Inflammatory macrophage treated with lipopolysaccharide for 4 hours (primary cell): ENCODE measurements at places on chromosomes 11 and 22.

GRCh38 chr11:128664317-128664716 is 29.6 kb upstream of the FLI1 start:
- DNase-seq: no peak

- DNase-seq: no peak
These were observed 70.4 kb upstream of the SHISAL1 start for GRCh38 chr22:44383064-44383575.

DNA sequence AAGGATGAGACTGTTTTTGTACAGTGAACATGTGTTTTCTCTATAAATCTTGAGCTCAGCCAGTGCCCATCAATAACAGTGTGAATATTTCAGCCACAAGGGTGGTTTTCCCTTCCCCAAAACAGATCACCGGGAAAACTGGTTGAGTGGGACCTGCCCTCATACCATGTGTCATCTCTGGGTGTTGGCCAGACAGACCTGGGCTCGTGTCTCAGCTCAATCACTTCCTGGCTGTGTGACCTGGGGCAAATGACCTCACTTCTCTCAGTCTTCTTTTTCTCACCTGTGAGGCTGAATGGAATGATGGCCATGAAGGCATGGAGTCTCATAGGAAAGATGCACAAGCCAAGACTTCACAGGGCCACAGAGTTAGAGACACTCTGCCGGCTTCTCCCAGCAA is 74.7 kb downstream of the COMMD9 start:
- no peak for DNase-seq

GRCh38 chr22:45880716-45881523 is 96.0 kb downstream of the WNT7B start:
- DNase-seq: no peak

GRCh38 chr11:90228056-90228455 is 5.2 kb upstream of the CHORDC1 start:
- no peak for DNase-seq

DNA sequence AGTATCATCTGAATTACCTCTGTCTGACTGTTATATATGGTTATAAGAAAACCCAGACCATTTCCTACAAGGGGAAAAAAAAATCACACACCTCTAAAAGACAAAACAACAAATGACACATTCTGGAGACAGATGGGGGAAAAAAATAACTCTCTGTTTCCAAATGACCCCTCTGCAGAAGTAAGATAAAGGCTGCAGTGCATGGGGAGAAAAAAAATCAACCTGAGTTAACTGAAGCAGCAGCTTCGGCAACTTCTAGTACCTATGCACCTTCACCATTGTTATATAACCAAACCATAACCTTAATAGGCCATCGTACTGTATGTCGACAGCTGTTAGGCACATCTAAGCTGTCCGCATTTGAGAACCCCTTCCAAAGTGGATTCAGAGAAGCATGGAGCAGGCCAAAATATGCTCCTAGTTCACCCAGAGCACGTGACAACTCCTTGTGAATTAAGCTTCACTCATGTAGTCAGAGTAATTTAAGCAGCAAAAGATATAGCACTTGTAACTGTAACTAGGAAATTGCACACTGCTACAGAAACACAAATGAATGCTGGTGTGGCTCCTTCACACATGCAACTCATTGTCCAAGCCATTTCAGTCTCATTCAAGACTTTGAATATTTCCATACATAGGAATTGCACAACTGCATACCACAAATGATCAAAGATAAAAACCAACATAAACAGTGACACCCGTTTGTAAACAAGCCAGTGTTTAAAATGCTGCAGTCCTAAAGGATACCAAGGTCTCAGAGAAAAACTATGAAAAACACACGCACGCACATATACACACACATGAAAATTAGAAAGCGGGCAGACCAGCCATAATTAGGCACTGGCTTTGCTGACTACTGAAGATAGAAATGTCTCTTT is 2.7 kb downstream of the SIK3 start:
- no peak for DNase-seq

GRCh38 chr11:12537778-12538401 is 136.3 kb upstream of the TEAD1 start:
- no peak for DNase-seq

- DNase-seq: no peak
These were observed 329.5 kb downstream of the MIAT start for GRCh38 chr22:26986884-26987283.

DNA sequence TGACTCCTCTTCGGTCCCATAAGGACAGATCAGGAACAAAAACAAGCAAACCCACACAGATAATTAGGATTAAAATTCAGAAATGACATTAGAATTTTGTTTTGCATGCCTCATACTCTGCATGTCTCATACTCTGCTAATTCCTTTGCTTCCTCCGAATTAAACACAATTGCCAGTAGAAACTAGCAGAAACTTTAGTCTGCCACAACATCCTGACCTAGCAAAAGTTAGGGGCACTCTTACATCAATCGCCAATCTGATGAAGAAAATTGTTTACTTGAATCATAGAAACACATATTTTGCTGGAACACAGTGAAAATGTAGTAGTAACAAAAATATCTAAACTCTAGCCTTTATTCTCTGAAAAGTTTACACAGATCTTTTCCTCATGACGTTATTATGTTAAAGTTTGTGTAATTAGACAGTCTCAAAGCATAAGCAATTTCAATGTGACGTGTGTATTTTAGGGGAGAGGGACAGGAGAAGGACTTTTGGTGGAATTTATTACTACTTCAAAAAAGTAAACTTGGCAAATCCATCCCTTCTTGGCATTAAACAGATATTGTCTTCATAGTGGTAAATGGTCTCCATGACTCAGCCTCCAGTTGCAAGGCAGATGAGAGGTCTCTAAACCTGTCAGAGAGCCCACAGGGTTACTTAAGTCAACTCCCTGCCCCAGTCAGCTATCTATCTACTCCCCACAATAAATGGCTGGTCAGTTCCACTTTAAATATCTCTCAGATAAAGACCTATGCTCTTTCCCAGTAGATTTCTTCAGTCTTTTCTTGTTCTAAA is 249.8 kb upstream of the UBASH3B start:
- DNase-seq: no peak

GRCh38 chr11:32729976-32730375 is 64.5 kb downstream of the CCDC73 start:
- DNase-seq: no peak

DNA sequence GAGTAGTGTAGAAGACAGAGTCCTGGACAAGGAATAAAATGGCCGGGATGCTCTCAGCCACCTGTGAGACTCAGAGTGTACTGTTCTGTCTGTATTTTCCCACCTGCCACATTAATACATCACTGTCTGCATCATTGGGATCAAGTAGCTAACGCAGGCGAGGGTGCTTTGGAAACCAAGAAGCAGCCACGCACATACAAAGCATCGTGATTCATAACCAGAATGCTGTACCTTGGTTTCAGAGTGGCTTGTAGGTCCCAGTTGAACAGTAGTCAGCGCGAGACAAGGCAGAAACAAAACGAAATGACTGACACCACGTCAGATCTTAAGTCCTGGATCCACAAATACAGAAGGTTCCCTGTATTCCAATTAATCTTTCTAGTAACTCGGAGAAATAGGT is 198.3 kb downstream of the GRIK4 start:
- no peak for DNase-seq

DNA sequence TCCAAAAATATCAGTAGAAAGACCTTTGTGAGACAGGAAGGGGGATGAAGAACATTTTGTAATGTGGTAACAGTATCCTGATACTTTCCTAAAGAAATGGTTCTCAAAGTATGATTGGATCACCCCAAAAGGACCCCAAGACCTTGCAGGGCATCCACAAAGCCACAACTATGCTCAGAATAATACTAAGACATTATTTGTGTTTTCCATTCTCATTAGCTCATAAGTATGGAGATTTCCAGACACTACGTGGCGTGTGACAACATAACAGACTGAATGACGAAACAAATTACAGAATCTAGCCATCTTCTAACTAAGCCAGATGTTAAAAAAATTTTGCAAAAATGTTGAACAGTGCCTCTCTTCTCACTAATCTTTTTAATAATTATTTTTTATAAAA is 24.9 kb downstream of the CHEK2 start:
- DNase-seq: peak; percentile 10

- peak; percentile 31 for DNase-seq
These were observed 1.0 kb upstream of the PLAAT2 start for GRCh38 chr11:63564056-63564774.

DNA sequence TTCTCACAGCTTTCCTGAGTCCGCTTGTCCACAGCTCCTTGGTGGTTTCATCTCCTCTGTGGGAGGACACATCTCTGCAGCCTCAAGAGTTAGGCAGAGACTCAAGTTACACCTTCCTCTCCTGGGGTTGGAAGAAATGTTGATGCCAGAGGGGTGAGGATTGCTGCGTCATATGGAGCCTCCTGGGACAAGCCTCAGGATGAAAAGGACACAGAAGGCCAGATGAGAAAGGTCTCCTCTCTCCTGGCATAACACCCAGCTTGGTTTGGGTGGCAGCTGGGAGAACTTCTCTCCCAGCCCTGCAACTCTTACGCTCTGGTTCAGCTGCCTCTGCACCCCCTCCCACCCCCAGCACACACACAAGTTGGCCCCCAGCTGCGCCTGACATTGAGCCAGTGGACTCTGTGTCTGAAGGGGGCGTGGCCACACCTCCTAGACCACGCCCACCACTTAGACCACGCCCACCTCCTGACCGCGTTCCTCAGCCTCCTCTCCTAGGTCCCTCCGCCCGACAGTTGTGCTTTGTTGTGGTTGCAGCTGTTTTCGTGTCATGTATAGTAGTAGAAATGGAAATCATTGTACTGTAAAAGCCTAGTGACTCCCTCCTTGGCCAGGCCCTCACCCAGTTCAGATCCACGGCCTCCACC is 11.7 kb downstream of the RASD2 start:
- DNase-seq: peak; percentile 21

GRCh38 chr11:126105748-126106080 is 43.0 kb upstream of the CDON start:
- DNase-seq: no peak

DNA sequence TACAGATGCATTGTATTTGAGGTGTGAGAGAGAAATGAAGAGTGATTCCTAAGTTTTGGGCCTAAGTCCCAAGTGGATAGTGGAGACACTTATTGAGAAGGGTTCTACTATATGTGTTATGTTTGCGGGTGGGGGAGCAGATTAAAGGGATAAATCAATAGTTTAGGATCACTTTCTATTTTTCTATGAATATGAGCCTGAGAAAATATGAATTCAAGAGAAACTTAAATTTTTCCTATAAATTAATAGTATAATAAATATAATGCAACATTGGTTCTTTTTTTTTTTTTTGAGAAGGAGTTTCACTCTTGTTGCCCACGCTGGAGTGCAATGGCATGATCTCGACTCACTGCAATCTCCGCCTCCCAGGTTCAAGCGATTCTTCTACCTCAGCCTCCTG is 31.3 kb downstream of the AMBRA1 start:
- no peak for DNase-seq

- no peak for DNase-seq
These were observed 5.0 kb downstream of the TUB start for GRCh38 chr11:8086001-8086479.

GRCh38 chr11:22666325-22666687 is at the start of gene GAS2:
Gene GAS2, plus strand, starts transcription at chr11:22666611. Its CDS starts 8,259 bp downstream, at chr11:22674870.
- no peak for DNase-seq

- DNase-seq: no peak
These were observed 57.9 kb upstream of the NCAM1 start for GRCh38 chr11:112903340-112903739.

DNA sequence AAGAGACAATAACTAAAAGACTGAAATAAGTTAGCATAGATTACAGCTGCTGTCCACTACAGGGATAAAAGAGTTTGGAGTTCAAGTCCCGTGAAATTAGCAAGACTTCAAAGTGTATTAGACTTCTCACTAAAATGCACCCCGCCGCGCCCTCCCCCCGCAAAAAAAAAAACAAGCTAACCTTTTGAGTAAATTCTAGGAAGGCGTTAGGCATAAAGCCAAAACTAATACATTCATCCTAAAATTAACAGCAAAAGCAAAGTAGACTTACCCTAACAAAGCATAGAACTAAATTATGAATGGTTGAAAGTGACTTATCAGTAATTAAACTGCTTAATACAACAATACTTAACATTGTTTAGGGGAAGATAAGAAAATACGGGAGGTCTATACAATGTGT is 581.0 kb upstream of the CHORDC1 start:
- no peak for DNase-seq

DNA sequence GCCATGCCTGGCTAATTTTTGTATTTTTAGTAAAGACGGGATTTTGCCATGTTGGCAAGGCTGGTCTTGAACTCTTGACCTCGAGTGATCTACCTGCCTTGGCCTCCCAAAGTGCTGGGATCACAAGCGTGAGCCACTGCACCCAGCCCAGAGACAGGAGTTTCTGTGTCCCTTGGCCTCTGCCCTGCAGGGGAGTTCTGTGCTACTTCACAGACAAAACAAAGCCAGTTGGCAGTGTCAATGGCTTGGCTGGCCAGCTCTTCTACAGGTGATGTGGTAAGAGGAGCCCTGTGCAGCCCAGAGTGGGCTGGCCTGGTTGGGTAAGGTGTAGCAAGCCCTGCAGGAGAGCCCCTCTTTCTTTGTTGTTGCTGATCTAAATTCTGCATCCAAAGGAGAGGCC is 60.5 kb upstream of the SHISAL1 start:
- no peak for DNase-seq

GRCh38 chr11:36453678-36454077 is 56.4 kb downstream of the TRAF6 start:
- peak; percentile 73 for DNase-seq

DNA sequence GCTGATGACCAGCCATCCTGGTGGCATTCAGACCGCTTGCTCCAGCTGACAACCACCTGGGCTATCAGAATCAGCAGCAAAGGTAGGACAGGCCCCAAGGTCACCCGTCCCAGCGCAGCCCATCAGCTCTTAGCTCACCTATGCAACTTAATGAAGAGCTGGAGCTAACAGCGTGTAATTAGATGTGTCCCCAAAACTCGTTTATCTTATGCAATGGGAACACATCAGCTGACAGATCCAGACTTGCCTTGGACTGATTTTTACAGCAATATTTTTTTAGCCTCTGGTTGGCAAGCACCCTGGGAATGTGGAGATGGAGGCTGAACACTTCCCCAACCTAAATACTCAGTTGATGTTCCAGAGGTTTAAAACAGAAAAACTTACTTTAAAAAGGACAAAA is 76.0 kb downstream of the PACSIN2 start:
- DNase-seq: no peak

DNA sequence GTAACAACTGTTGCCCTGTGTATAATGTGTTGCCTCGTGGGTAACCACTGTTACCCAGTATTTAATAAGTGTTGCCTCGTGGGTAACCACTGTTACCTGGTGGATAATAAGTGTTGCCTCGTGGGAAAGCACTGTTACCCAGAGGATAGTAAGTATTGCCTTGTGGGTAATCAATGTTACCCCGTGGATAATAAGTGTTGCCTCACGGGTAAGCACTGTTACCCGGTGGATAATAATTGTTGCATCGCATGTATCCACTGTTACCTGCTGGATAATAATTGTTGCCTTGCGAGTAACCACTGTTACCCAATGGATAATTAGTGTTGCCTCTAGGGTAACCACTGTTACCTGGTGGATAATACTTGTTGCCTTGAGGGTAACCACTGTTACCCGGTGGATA is 17.1 kb upstream of the NXPE4 start:
- no peak for DNase-seq

DNA sequence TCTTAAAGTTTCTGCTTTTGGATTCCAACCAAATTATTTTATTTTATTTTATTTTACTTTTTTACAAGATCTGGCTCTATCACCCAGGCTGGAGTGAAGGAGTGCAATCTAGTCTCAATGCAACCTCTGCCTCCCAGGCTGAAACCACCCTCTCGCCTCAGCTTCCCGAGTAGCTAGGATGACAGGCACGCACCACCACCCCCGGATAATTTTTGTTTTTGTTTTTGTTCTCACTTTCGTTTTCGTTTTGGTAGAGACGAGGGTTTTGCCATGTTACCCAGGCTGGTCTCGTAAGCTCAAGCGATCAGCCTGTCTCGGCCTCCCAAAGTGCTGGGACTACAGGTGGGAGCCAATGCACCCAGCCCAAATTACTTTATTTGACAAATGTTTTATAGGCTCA is 219.8 kb downstream of the ETS1 start:
- DNase-seq: peak; percentile 3
